CD4-positive, CD25-positive, alpha-beta regulatory T cell (primary cell): ENCODE measurements at places on chromosomes 3 and 15. TPM values are rescaled to one million over a fixed set of nuclear protein-coding genes. Genes with fewer than 3 reads are reported as not detected.

Gene HOMER2
- 9.4 TPM for polyA plus RNA-seq

Gene RFTN1
- 104 TPM for polyA plus RNA-seq

Gene SLCO2A1
- polyA plus RNA-seq = not detected

Gene GCSAM
- polyA plus RNA-seq = 13.6 TPM

Gene PLS1
- polyA plus RNA-seq = 2.5 TPM

Gene EHD4
- 13.8 TPM for polyA plus RNA-seq

Gene POPDC2
- polyA plus RNA-seq = 1.9 TPM
